Islet precursor cell (in vitro differentiated cells): ENCODE measurements at places on chromosomes 5 and 9.
A peak's percentile ranks its signal among the peaks of the same experiment; 100 is the strongest.

GRCh38 chr9:32672469-32672868 is 37.0 kb upstream of the TAF1L start:
- no peak for DNase-seq

GRCh38 chr9:21656776-21657674 is 145.4 kb upstream of the MTAP start:
- no peak for DNase-seq

- peak; percentile 43 for DNase-seq
Measured at GRCh38 chr5:3393122-3393919, 202.3 kb upstream of the IRX1 start.

GRCh38 chr5:37717613-37718431 is 122.0 kb downstream of the GDNF start:
- DNase-seq = peak; percentile 68

DNA sequence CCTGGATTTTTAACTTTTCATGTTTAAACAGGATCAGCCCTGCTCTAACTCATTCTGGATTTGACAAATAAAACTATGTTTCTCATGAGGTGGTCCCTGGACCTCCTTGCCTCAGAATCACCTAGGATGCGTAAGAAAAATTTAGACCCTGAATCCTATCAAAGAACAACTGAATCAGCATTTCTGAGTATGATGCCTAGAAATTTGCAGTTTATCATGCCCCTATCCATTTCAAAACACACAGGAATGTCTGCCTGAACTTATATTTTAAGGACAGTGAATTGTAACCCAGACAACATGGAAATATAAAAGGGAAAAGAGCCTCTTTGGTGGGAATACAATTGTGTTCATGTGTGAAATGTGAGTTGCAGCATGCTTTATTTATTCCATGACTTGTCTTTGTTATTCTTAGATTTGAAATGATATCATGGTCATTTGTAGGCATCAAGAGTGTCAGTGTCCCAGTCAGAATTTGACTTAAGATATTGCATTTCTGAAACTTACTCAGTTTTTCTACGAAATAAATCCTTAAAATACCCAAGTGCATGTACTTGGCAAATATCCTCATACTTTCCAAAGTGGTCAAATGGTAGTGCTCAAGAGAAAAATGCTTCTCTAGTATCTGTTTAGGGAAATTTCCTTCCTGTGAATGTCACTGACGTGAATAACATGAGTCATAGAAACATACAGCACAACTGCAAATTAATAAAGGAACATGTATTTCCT is 144.3 kb downstream of the GIN1 start:
- DNase-seq = no peak

- no peak for DNase-seq
Measured at GRCh38 chr9:101469026-101469425, 33.5 kb upstream of the ALDOB start.

DNA sequence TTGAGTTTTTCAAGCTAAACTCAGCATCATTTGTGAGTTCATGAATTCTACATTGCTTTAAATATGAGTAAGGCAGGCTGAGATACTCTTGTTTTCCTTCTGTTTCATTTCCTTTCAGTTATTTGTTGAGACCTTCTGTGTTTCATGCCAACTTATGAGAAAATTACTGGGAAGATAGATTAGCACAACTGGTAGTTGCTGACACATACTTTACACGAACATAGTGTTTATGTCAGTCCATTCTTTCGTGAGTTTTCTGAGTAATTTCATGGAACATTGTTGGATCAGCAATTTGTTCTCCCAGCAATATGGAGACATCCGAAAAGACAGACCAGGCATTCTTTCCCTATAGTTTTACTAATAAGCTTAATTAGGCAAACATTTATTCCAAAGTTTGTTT is 102.0 kb upstream of the SMC5 start:
- DNase-seq = no peak

DNA sequence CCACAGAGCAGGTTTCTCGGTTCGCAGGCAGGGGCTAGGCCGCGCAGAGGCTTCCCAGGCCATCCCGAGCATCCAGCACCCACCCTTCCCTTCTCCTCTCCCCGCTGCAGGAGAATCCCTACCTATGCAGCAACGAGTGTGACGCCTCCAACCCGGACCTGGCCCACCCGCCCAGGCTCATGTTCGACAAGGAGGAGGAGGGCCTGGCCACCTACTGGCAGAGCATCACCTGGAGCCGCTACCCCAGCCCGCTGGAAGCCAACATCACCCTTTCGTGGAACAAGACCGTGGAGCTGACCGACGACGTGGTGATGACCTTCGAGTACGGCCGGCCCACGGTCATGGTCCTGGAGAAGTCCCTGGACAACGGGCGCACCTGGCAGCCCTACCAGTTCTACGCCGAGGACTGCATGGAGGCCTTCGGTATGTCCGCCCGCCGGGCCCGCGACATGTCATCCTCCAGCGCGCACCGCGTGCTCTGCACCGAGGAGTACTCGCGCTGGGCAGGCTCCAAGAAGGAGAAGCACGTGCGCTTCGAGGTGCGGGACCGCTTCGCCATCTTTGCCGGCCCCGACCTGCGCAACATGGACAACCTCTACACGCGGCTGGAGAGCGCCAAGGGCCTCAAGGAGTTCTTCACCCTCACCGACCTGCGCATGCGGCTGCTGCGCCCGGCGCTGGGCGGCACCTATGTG is 36.1 kb downstream of the NTNG2 start:
- DNase-seq = no peak

- no peak for DNase-seq
Measured at GRCh38 chr9:120252248-120252647, 327.7 kb downstream of the CDK5RAP2 start.

DNA sequence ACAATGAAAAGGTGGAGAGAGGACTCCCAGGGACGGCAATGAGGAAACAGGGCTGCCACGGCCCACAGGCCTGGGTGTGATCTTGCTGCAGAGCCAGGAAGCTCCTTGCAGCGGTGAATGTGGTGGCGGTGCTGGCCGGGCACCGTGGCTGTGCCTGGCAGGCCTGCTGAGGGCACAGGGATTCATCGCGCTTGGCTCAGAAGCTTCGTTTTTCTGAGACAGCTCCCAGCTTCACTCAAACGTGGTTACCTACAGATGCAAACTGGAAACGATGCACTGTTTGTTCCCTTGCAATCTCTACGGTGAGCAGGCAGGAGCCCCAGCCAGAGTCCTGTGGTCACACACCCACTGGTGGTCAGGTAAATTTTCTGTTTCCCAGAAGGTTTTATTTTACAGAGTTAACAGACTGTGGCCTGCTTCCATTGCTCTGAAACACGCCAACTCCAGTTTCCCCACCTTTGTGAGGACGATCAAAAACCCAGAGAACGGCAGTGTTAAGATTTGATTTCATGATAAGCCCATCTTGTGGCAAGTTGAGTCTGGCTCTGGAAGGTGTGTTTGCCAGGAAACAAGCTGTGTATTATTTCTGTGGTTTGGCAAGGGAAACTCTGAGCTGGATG is 183.9 kb downstream of the AUH start:
- DNase-seq = no peak

GRCh38 chr5:1633605-1634336 is 110.0 kb upstream of the LPCAT1 start:
- DNase-seq = peak; percentile 92

DNA sequence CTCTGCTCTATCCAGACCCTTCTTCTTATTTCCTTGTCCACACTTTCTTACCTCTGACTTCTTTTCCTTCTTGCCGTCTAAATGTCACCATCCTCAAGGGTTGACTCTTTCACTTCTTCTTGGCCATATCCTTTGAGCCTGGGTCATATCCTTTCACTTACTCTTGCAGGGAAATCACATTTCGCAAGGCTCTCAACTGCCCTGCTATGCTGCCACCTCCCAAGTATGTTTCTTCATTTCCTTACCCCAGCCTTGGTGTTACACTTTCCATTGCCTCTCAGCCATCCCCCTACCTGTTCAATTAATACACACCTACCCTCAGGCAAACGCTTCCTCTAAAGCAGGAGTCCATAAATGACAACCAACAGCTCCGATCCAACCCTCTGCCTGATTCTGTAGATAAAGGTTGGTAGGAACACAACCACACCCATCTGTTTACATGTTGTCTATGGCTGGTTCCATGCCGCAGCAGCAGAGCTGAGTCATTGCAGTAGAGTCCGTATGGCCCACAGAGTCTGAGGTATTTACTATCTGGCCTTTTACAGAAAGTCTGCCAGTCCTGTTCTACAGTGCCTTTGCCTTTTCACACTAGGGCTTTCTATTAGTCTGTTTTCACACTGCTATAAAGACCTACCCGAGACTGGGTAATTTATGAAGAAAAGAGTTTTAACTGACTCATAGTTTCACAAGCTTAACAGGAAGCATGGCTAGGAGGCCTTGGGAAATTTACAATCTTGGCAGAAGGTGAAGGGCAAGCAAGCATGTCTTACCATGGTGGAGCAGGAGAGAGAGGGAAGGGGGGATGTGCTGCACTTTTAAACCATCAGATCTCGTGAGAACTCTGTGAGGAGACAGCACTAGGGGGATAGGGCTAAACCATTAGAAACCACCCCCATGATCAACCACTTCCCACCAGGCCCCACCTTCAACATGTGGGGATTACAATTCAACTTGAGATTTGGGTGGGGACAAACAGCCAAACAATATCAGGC is 97.9 kb downstream of the SV2C start:
- DNase-seq = peak; percentile 81

DNA sequence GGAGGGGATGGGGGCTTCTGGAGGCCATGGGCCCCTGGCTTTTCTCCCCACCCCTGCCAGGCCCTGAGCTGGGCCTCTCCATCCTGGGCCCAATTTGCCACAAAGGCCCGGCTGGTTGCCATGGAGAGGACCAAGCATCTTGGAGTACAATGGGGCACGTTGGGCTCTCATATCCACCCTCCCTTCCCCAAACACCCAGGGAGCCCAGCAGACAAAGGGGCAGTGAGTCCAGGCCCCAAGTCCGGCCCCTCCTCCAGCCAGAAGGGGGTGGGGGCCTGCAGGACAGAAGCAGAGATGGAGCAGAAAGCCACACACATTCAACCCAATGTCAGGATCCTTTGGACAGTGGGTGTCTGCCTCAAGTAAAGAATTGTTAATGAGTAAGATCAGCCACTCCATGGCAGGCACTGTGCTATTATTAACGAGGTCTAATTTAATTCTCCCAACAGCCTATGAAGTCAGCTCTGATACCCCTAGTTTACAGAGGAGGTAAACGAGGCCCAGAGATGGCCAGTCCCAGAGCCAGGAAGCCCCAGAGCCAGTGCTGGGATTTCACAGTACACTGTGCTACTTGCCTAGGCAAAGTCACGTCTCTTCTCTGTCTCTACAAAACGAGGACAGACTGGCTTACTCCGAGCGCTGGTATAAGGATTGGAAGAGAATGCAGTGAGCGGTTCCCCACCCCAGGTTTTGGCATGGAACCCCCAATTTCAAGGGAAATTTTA is 2.3 kb downstream of the CRB2 start:
- no peak for DNase-seq
